ENCODE measurements at places on chromosomes 4 and X.

DNA sequence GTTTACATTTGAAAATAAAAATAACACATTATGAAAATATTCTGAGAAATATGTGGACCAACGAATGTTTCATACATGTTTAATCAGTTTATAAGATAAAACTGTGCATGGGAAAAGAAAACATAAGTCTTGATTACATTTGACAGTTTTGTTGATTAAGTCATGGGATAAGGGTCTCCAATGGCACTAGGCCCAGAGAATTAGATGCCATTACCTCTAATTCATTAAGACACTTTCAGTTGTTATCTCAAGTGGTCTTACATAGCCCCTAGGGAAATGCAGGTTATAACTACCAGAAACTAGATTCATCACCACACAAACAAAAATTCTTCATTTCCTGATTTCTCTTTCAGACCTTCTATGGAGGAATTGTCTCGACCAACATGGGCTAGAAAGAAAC lies 300.8 kb downstream of the PCDH7 start:
- no peak for DNase-seq

GRCh38 chr4:74054483-74055047 lies 16.1 kb upstream of the CXCL3 start:
- no peak for DNase-seq

DNA sequence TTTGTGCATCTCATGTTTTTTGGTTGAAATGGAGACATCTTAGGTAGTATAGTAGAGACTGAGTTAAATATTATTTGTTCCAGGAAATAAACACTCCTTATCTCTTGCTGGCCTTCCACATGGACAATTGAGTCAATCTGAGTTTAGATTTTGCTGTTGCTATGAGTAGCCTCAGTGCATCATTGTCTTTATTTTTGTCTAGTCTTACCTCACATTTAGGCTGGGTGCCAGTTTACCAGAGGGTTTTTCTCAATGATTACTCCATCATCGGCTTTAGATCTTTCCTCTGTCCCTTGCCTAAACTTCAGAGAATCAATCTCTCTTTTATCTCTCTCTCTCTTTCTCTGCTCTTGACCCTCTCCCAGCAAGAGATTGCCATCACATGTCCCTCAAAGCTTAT lies 73.6 kb downstream of the GABRB1 start:
- DNase-seq = no peak

DNA sequence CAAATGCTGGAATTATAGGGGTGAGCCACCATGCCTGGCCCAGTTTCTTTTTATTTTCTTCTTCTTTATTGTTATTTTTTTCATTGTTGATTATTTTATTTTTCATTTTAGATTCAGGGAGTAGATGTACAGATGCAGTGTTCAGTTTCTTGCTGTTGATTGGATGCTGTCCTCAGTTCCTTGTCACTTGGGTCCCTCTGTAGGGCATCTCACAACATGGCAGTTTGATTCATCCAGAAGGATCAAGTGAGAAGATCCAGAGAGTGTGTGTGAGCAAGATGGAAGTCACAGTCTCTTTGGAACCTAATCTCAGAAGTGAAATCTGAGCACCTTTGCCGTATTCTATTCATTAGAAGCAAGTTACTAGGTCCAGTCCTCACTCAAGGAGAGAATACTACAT lies 20.9 kb downstream of the HMGB3 start:
- DNase-seq = no peak

- peak; percentile 24 for DNase-seq
These were observed at the start of gene TLR10 for GRCh38 chr4:38782452-38783108. Gene TLR10, minus strand, starts transcription at chr4:38782990. Its CDS starts 7,400 bp downstream, at chr4:38775590.

DNA sequence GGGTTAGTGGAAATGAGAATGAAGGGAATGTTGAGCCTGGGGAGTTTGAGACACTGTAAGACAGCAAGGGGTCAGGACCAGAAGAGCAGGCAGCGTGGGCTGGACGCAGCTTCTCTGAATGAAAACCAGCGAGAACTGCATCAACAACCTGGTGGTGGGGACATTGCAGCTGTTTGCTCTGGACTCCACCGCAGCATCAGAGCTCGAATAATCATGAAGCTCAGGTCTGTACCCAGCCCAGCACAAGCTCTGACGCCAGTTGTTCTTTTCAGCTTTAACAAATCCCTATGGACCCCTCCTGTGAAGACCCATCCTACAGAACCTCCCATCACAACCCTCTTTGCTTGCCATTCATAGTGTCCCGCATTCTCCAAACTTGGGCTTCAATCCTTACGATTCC lies 106.8 kb upstream of the PNPLA4 start:
- DNase-seq = no peak

- no peak for DNase-seq
These were observed 64.5 kb downstream of the ARL9 start for GRCh38 chr4:56570041-56570440.

DNA sequence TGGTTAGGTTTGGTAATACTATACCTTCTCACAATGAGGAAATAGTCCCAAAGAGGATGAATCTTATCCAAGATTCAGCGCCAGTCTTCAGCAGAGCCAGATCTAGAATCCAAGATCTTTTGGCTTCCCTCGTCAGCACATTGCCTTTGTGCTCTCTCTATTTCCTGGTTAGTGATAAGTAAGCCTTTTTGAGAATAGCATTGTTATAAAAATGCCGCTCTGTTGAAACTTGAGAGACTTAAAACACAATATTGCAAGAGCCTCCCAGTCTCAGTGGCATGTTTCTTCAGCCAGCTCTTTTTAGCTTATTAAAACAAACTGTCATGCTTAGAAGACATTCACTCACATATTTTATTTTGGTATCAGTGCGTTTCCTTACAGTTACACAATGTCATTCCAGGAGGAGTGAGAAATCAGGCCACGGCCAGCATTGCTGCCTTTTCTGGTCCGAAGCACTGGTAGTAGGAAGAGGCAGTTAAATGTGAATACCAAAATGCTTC lies 141.4 kb downstream of the KLHL8 start:
- no peak for DNase-seq

DNA sequence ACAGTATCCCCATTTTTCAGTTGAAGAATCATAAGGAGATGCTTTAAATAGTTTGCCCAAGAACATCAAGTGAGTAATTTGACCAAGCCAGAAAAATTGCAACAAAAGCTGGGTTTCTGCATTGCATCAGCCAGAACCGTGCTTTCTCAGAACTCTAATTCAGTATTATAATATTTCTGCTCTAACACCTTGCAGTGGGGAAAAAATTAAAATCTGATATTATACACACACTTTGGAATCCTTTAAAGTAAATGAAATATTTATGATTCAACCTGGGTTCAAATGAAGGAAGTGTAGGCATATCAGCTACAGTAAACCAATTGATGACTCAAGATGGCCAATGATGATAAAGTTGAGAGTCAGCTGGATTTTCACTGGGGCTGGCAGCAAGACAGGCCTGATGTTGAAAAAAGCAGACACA lies 387.6 kb upstream of the ZFP42 start:
- no peak for DNase-seq

DNA sequence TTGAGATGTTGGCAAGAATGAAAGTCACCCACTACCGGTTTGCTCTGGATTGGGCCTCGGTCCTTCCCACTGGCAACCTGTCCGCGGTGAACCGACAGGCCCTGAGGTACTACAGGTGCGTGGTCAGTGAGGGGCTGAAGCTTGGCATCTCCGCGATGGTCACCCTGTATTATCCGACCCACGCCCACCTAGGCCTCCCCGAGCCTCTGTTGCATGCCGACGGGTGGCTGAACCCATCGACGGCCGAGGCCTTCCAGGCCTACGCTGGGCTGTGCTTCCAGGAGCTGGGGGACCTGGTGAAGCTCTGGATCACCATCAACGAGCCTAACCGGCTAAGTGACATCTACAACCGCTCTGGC lies 12.3 kb downstream of the RPL9 start:
- no peak for DNase-seq

- no peak for DNase-seq
These were observed 1.6 kb downstream of the OPRPN start for GRCh38 chr4:70399319-70399718.

DNA sequence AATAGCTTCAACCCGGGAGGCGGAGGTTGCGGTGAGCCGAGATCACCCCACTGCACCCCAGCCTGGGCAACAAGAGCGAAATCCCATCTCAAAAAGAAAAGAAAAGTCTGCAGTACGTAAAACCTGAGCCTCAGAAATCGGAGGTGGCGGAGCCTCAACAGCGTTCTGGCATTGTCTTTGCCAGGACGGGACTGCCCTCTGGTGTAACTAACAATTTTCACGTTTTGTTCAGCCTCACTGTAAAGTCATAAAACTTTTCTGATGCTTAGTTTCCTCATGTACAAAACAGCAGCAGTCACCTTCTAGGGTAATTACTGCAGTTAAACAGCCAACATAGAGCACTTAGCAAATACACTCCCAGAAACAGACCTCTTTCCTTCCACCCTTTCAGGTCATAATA lies 121.7 kb downstream of the RBM47 start:
- DNase-seq = no peak

DNA sequence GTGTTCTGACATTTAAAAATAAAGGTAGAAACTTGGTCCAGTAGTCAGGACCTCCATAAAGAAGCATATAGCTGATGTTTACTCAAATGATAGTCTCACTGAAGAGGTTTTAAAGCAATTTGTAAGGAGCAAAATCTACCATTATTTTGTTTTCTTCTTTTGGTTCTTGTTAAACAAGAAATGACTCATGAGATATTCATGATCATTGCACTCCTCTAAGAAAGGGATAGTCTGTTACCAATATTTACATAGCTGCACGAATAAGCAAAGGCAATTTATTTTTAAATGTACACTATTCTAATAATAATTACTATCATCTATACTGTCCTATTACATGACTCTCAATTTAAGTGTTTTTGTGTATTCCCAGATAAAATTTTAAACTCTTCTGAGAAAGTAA lies 397.9 kb downstream of the FAM47B start:
- DNase-seq = no peak

GRCh38 chrX:38561951-38562719 lies 793 bp downstream of the TSPAN7 start:
- DNase-seq = peak; percentile 2

GRCh38 chrX:107429090-107429489 lies 20.4 kb upstream of the FRMPD3 start:
- DNase-seq = no peak

GRCh38 chr4:1592709-1593417 lies 91.2 kb downstream of the FAM53A start:
- no peak for DNase-seq

DNA sequence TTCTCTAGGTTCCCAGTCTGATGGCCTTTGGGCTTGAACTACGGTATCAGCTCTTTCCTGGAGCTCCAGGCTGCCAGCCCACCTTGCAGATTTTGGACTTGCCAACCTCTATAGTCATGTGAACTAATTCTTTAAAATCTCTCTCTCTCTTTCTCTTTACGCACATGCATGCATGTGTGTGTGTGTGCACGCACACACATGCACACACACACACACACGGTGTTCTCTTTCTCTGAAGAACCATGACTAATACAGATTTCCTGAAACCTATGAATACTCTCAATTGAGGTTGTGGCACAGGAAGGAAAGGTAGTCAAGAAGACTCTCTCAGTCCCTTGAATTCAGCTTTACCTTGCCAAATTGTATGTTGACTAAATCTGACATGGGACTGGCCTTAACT lies 6.2 kb upstream of the ZCCHC13 start:
- DNase-seq = no peak

- DNase-seq = no peak
These were observed 156.6 kb upstream of the FTHL17 start for GRCh38 chrX:31228415-31228832.

- no peak for DNase-seq
These were observed 168.1 kb downstream of the EPHA5 start for GRCh38 chr4:65502131-65502701.

- no peak for DNase-seq
These were observed 44.6 kb upstream of the LINC00632 start for GRCh38 chrX:140664939-140665338.

GRCh38 chr4:87041141-87041540 lies 106.3 kb downstream of the AFF1 start:
- DNase-seq = no peak

- no peak for DNase-seq
These were observed 327.9 kb upstream of the PITX2 start for GRCh38 chr4:110950731-110951130.

GRCh38 chr4:169628579-169628978 lies 8.2 kb downstream of the CLCN3 start:
- no peak for DNase-seq
